H7 (cell line): ENCODE measurements at places on chromosomes 2 and 18. TPM values are rescaled to one million over a fixed set of nuclear protein-coding genes. Genes with fewer than 3 reads are reported as not detected.

DNA sequence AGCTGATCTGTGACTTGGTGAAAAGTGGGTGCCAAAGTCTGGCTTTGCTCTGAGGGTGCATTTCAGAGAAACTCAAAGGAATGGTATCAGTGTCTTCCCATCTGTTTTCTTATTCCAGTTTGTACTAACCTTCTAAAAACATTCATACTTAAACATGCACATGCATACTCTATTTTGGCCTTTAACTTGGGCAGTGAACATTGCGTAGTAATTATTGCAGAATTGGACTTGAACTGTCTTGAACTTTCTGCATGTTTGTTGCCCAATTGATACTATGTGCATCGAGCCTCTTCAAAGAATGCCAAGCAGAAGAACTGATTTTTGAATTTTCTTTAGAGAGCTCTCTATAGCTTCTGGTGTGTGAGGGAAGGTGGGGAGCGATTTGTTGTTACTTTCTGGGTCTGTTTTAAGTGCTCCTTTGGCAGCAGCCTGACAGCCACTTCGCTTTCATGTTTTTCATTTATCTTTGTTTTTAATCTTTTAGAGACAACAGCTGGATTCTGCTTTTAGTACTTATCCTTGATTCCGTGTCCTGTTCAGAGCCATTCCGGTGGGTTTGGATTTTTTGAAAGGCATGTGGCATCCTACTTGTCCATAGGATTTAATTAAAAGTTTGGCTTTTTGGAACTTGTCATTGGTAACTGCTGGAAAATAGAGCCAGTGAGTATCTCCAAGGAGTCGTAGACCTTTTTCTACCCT is 159.2 kb downstream of the RAPGEF4 start:
- DNase-seq = no peak

Gene NBAS
- 35.5 and 43.7 TPM in 2 replicates for total RNA-seq

GRCh38 chr18:76209597-76209996 is 285.4 kb downstream of the ZNF516 start:
- DNase-seq = no peak

- no peak for DNase-seq
Observed at GRCh38 chr2:203453858-203454451, 81.1 kb downstream of the RAPH1 start.
